ENCODE measurements at places on chromosomes 3 and 15.

DNA sequence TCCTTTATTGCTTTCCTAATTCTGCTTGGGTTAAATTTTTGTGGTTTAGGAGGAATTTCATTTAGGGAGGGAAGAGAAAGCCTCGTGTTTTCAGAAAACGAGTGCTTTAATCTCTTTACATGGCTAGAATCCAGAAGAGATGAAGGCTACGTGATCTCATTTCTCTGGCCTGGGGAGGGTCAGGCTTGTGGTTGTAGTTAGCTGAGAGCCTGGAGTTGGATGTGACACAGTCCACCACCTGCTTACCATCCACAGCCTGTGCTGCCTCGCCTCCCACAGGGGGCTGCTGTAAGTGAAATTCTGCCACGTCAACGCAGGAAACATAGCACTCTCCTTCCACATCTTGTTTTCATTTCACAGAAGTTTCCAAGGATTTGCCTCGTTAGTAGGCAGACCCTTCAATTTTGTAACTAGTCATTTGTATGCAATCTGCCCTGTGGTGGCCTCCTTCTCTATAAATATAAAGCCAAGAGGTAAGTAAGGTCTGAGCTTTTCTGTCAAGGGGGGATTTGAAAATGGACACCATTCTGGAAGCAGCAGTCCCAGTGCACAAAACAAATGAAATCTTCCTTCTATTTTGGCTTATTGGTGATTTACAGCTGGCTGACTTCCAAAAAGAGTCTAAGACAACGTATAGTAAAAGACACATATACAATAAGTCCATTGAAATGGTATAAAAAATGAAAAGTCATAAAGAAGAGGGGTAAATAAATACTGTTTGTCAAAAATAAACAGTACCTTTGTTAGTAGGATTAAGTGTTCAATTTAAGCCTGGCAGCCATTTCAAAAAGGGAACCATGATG lies 3.4 kb downstream of the GXYLT2 start:
- no peak for DNase-seq

DNA sequence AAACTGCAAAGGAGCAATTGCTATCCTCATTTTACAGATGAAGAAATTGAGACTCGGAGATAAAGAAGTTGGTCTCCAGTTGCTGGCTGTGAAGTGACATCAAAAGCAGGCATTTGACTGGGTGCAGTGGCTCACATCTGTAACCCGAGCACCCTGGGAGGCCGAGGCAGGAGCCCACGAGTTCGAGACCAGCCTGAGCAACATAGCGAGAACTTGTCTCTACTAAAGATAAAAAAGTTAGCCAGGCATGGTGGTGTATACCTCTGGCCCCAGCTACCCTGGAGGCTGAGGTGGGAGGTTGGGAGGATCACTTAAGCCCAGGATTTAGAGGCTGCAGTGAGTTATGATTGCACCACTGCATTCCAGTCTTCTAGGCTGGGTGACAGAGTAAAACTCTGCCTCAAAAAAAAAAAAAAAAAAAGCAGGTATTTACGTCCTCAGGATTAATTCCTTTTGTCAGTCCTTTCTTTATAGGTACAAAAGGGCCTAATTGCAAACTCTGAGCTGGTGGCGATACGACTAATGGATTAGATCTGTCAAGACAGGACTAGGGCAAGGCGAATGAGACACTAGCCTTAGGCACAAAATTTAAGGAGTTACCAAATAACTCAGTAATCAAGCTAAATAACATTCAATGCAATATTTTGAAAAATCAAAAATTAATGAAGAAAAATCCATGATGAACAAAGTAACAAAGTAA lies 5.9 kb upstream of the DNASE1L3 start:
- no peak for DNase-seq

GRCh38 chr3:78792212-78792611 lies 975.6 kb downstream of the ROBO1 start:
- DNase-seq, result no peak

- no peak for DNase-seq
Measured at GRCh38 chr3:110457508-110457907, 614.1 kb upstream of the NECTIN3 start.

GRCh38 chr3:69113536-69113935 lies 8.9 kb downstream of the LMOD3 start:
- no peak for DNase-seq

DNA sequence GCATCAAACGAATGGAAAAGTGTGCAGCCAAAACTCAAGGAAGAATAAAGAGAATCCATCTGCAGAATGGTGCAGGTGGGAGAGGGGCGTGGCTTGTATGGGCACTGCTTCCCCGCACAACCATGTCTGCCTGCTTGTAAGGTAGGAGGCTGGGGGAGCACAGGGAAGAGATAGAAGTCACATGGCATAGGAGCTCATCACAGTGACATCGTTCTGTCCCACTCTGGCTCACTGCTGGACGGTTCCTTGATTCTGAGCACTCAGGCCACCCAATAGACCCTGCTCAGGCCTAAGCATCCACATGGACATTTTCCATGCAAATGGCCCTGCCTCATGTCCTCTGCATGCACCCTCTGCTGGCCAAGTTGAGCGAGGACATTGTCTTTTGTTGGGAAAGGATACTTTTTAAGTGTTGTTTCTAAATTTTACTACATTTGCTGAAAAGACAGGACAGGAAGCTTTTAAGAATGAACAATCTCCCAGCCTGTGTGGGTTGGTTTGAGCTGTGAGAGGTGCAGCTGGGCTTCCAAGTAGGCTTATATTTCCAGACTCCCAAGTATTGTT lies 3.1 kb downstream of the MYLK start:
- DNase-seq, result no peak

DNA sequence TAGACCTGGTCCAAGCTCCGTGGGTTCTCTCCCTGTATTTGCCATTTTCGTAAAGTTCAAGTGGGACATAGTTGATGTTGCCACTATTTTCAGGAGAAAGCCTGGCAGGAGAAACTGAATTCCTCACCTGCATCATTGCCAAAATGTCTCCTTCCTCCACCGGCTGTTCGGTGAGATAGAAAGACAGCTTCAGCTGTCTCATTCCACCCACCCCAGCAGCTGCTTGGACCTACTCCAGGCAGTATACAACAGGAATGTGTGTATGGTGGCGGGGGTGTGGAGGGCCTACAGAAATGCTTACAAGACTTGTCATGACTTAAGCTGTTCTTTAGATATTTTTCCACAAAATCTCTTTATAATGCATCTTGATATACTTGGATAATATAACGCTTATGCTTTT lies 132.7 kb upstream of the RAP2B start:
- no peak for DNase-seq
